ENCODE measurements at places on chromosomes 11 and 22.

- DNase-seq: no peak
These were observed 21.4 kb upstream of the RCN1 start for GRCh38 chr11:32069361-32070058.

DNA sequence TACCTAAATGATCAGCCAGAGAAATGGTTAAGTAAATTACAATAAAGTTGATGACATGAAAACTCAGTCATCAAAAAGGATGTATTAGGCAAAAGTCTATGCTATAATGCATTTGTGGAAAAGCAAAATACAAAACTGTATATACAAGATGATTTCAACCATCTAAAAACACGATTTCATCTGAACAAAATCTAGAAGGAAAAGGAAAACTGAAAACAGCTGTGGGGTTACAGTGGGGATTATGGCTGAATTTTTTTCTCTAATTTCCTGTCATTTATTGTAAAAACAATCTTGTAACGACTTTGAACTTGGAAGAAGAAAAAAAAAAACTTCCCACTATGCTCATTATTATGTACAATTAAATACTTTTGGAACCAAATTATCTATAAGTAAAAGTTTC lies 30.3 kb downstream of the CHEK2 start:
- DNase-seq: no peak

DNA sequence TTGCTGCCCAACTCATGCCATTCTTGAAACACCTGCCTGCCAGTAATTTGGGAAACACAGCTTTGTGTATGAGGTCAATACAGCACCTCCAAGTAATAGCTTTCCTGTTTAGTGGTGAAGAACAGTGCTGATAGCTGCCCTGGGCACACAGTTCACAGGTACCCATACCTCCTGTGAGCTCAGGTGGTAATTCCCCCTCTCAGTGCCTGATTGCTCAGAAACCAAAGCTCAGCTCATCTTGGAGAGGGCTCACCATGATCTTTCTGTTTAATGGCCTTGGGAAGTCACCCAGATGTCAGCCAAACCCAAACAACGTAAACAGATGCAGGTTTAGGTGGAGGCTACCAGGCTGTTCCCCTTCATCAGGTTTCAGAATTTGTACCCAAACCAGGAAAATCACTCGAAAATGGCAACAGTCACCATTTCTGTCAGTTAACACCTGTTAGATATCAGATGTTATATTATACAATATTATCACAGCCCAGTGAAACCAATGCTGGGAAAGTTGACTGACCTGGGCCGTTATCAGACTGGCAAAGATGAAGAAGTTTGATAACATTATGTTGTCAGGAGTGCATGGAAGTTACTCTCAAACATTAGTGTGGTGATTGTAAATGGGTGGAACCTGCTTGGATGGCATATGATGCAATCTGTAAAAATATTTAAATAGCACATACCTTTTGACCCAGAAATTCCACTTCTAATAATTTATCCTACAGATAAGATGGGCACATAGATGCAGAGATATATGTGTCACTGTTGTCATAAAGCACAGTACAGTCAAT lies 18.9 kb downstream of the VSTM5 start:
- DNase-seq: no peak

- DNase-seq: no peak
These were observed 39.8 kb downstream of the OR6Q1 start for GRCh38 chr11:58070585-58070984.

DNA sequence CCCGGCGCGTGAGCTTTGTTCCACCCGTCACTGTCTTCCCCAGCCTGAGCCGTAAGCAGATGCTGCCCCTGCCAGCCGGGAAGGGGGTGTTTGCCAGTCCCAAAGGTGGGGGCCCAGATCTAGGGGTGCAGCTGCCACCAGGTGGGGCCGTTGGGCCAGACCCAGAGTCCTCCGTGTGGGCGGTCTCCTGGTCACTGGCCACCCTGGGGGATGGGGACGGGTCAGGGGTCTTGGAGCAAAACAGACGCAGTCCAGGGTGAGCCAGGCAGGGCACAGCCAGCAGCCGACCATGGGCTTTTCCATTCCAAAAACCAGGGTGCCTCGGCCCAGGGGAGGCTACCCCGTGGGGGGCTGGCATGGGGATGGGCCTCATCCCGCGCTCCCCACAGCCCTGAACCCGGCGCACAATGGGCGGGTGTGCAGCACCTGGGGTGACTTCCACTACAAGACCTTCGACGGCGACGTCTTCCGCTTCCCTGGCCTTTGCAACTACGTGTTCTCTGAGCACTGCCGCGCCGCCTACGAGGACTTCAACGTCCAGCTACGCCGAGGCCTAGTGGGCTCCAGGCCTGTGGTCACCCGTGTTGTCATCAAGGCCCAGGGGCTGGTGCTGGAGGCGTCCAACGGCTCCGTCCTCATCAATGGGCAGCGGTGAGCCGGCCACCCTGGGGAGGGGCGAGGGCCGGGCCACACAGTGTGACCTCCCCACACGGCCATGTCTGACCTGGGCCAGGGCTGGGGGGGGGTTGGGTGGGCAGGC lies 3.5 kb downstream of the MUC5B start:
- no peak for DNase-seq

DNA sequence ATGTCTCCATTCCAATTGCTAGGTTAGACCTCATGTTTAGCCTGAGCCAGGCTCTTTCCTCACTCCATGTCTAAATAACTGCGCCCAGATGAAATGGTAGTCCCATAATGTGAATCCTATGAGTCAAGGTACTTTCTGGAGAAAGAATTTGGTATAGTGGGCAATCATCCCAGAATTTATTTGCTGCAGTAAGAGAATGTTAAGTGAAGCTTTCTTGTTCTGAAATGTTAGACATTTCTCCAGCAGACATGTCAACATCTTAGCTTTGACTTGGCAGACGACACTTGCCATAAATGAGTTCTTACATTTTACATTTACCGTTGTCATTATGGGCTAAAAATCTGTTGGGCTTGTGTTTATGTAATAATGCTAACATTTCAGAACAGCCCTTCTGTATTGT lies 165.2 kb downstream of the PGR start:
- DNase-seq: peak; percentile 65

DNA sequence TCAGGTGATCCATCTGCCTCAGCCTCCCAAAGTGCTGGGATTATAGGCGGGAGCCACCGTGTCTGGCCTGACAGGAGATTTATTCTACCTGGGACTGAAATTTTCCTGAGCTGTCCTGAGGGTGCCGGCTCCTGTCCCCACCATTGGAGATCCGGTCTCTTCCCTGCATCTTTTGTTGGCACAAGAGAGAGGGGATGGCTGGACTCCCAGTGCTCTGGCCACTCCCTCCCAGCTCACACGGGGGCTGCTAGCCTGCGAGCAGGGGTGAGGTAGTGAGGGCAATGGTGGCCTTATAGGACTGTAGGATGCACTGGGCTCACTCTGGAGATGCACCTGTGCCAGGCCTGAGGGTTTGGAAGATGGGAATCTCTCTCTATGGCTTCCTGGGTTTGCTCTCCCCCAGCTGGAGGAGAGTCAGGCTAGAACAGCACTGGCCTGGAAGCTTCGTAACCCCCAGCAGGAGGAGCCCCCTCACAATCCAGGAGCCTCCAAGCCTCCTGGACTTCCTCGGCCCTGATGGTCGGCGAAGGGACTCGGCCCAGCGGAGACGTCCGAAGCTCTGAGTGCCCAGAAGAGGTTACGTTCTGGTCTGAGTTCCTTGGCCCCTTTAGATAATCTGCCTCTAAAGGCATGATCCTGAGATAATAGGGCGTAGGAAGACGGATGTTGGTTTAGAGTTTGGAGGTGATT lies 106.4 kb downstream of the NECTIN1 start:
- DNase-seq: no peak

- no peak for DNase-seq
These were observed 50.4 kb downstream of the KCNQ1OT1 start for GRCh38 chr11:2649400-2649799.

GRCh38 chr11:76773921-76774361 lies 9.2 kb upstream of the TSKU start:
- no peak for DNase-seq

- peak; percentile 7 for DNase-seq
These were observed 37.2 kb downstream of the MUC5B start for GRCh38 chr11:1260023-1260501.

- DNase-seq: no peak
These were observed 149.3 kb upstream of the DDI1 start for GRCh38 chr11:103887001-103887658.

DNA sequence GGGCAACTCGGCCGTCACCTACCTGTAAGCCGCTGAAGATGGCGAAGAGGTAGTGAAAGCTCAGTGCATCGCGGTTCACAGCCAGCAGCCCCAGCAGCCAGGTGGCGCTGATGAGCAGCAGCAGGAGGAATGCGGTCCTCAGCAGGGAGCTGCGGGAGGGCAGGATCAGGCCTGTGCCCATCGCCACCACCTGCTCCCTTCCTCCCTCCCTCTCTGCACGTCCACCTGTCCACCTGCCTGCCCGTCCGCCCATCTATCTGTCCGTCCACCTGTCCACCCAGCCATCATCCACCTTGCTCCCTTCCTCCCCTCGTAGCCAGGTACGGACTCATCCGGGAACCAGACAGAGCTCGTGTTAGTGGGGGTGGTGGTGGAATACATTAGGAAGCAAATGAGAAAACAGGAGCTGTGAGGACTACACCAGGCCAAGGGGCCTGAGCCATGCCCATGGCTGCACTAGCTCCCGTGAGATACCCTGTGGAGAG lies 32.2 kb downstream of the TRMU start:
- no peak for DNase-seq

DNA sequence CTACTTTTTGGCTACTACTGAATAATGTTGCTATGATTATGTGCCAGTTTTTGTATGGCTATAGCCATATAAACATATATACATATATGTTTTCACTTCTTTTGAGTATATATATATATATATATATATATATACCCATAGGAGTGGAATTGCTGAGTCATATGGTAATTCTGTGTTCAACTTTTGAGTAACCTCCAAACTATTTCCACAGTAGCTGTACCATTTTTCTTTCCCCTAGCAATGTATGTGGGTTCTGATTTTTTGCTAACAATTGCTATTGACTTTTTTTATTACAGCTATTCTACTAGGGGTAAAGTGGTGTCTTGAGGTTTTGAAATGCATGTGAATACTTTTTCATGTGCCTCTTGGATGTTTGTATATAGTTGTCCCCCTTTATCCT lies 30.4 kb downstream of the CBL start:
- DNase-seq: no peak

DNA sequence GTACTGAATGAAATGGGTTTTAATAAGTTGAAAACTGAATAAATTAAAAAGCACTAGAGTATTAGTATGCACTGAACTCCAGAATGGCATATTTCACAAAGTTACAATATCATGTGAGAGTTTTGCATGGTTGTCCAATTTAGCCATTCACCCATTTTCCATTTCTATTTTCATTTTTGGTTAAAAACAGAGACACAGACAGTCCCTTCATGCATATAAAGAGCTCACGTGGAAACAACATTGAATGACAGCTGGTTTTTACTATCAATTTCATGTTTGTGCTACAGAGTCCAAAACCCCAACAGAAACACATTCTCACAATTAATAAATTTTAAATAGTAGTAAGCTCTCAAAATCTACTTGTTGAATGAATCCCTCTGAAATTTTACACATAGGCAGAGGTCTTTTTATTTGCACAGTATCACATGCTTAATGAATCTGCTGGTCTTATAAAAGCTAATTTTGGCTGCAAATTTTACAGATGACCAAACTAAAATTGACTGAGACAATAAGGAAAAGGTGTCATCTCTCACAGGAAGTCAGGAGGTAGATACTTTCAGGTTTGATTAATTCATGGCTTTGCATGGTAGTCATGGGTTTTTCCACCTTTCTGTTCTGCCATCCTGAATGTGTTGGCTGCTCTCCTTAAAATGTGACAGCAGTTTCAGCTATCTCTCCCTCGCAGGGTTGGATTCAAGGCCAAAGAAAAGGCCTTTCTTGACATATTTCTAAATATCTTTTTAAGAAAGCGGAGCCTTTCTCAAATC lies 20.6 kb upstream of the DDI1 start:
- DNase-seq: no peak

DNA sequence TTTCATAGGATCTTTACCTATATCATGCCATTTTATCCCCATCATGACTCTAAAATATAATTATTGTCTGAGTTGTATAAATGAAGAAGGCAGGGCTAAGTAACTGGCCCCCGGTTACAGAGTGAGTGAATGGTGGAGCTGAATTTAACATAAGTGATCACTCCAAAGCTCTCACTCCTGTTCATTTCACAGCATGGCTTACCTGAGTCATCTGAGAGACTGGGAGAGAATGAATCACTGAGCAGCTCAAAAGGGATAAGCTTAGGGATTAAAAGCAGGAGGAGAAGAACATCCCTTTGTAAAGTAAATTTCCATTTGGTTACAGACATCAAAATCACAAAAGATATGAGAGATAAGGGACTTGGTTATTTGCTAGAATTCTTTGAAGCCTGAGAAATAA lies 294.0 kb upstream of the CTSC start:
- peak; percentile 76 for DNase-seq

DNA sequence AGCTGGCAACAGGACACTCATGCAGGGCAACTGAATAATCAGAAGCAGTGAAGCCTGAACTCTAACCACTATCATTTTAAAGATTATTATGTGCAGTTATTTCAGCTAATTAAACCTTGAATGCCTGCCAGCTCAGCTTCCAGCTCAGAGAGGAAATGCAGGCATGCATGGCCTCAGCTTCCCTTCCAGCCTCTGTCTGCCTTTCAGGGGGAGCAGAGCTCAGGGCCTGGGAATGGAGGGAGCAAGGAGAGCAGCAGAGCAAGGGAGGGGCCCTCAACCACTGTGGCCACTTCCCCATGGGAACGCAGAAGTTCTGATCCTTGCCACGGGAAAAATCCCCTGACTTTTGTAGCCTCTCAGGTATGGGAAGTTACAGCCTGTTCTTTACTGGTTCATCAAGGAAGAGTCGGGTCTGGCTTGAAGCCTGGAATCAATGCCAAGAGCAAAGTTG lies 32.5 kb upstream of the APLNR start:
- peak; percentile 40 for DNase-seq

DNA sequence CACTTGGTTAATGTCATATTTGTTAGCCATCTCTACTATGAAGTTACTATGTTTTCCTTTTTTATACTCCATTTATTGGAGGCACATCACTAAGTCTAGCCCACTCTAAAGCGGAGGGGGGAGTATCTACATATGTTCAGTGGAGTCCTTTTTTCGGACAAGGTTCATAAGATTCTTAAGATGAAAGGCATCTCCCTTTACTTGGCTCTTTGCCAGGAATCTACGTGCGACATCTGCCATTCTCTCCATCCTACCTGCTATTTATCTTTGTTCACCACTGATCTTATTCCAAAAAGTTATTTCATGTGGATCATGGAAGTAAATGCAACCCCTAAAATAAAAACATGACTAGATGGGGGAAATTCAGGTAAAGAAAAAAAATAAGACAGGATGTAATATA lies 77.4 kb upstream of the YWHAH start:
- DNase-seq: no peak

- DNase-seq: peak; percentile 69
These were observed 345.0 kb downstream of the TBC1D22A start for GRCh38 chr22:47107431-47107830.

- no peak for DNase-seq
These were observed 6.3 kb upstream of the ISX start for GRCh38 chr22:35059632-35060031.

GRCh38 chr11:77882396-77882795 lies 61.5 kb downstream of the AAMDC start:
- no peak for DNase-seq

- DNase-seq: no peak
These were observed 399.5 kb downstream of the ETS1 start for GRCh38 chr11:128187835-128188234.

All from M059J (cell line).